ENCODE measurements at places on chromosomes 3 and 15.

- no peak for DNase-seq
Measured at GRCh38 chr3:56681984-56682461, 1.0 kb downstream of the TASOR start.

DNA sequence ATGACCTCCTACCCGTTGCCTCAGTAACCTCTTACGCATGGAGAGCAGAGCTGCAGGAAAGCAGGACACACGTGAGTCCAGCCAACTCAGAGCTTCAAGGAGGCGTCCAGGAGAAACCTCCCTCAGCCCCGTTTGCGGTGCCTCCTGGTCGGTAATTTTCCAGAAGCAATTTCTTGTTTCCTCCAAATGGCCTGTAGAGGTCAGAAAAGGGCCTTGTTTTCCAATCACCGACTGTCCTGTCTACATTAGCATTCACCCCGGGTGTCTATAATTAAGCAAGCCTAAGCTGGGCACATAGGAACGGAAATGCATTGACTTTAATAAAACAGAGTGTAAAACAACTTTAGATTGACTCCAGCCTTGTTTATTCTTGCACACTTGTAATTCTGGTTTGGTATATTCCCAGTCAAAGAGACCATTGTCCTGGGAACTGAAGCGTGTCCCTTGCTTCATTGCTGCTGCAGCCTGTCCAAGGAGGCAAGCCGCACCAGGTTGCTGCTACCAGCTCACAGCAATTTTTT is 836.2 kb downstream of the AGBL1 start:
- peak; percentile 47 for DNase-seq

GRCh38 chr3:19399356-19399755 is 251.0 kb downstream of the KCNH8 start:
- no peak for DNase-seq

GRCh38 chr3:55894605-55895004 is 407.5 kb upstream of the WNT5A start:
- no peak for DNase-seq

GRCh38 chr15:70962084-70962483 is 69.5 kb downstream of the LRRC49 start:
- no peak for DNase-seq

DNA sequence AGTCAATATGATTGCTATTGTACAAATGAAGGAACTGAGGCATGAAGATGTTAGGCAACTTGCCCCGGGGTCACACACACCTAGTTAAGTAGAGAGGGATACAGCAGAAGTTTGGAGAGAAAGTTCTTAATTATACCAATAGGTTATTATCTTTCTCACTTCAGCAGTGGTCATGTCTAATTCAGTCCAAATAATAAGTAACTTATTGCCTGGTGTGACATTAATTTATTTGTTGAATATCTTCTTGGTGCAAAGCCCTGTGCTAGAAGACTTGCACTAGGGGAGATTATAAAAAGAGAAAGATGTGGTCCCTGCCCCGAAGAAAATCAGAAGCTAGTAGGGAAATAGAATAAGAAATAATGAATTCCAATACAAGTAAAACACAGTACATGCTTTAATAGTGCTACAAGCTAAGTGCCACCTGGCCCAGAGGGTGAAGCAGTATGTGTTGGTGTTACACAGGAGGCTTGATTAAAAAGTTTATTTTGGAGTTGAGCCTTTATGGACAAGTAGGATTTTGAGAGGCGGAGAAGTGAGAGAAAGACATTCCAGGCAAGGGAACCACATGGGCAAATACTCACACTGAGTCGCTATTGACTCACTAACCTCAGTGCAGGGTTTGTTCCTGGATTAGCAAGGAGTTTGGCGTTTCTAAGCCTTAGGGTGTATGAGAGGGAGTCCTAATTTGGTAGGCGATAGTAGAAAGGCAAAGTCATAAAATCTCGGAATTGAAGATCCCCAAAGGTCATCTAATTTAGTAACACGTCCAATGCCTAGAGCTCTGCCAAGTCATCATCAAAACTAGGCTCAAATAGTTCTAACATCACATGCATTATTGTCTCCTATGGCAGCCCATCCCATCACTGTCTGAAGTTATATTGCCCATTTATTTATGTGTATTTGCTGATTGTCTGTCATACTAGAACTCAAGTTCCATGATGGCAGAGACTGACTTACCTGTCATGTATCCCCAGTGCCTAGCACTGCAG is 19.2 kb upstream of the GSK3B start:
- peak; percentile 54 for DNase-seq

- DNase-seq, result no peak
Measured at GRCh38 chr15:70579766-70580165, 183.6 kb downstream of the UACA start.

DNA sequence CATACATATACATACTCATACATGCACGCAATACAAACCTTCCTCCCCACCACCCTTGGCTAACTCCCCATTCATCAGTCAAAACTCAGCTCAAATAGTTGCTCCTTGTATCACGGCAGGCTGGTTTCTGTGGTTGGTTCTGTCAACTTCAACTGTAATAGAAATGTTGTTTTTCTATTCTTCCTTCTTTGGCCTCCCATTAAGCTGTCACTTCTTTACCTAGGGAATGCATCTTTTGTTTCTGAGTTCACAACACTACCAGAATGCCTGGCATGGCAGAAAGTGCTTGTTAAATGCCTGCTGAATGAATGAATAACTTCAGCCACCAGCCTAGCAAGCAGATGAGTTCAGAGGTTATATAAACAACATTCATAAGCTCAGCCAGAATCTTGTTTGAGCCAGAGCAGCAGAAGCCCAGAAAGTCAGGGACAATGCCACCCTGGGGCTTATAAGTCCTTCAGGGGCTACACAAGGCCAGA is 63.1 kb downstream of the B3GALNT1 start:
- DNase-seq, result peak; percentile 26

GRCh38 chr3:177567833-177568232 is 370.6 kb upstream of the TBL1XR1 start:
- peak; percentile 11 for DNase-seq

DNA sequence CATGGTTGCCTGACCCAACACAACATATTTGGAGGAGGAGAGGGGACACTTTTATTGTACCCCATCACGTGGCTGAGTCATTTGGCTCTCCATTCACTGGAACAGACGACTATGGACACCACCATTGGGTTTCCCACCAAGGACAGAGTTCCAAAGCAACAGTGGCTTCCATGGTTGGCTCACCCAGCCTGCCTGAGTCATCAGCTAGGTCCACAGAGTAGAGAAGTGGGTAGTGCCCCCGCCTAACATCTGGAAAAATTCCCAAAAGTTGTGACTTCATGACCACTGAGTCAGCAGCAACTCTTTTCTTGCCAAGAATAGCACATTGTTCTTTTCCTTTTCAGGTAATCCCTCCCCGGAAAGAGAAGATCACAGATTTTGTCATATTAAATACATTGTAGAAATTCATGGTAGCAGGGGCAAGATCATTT is 3.0 kb upstream of the PPP1R2 start:
- DNase-seq, result peak; percentile 66

DNA sequence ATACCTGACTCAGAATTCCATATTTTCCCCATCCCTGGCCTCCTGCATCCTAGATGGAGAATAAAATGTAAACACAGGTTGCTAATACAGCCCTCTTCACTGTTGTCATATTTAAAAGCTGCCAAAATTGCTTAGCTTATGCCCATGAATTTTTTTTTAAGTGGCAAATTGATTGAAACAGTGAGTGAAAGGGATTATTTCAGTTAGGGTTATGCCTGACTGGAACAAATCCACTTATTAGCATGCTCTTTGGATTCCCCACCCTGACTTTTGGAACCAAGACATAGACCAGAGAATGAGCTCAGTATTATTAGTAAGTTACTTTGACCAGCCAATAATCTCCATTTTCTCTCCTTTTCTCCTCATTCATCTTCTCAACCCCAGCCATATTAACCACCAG is 244.7 kb downstream of the FEZF2 start:
- DNase-seq, result no peak

- no peak for DNase-seq
Measured at GRCh38 chr3:77267589-77267988, 227.7 kb downstream of the ROBO2 start.

- DNase-seq, result no peak
Measured at GRCh38 chr3:168273917-168274316, 178.2 kb upstream of the GOLIM4 start.

DNA sequence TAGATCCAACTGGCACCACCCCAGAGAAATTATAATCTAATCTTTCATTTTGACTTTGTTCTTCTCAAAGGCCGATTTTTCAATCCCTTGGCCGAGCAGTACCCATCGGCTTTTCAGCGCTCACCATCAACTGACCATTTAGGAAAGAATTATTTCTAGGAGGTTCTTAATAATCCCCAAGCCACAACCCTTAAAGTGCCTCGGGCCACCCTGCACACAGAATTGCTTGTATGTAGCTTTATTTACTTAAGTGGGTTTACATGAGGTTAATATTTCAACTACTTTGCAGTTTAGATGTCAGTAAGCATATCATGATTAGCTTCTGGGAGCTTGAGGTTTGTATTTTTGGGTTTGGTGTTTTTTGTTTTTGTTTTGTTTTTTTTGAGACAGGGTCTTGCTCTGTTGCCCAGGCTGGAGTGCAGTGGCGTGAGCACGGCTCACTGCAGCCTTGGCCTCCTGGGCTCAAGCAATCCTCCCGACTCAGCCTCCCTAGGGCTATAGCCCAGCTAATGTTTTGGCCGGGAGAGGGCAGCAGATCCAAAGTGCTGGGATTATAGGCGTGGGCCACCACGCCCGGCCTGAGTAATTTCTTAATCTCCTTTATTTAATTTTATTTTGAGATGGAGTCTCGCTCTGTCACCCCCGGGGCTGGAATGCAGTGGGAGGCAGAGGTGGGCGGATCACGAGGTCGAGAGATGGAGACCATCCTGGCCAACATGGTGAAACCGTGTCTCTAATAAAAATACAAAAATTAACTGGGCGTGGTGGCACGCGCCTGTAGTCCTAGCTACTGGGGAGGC is 801 bp upstream of the CDAN1 start:
- DNase-seq, result no peak

DNA sequence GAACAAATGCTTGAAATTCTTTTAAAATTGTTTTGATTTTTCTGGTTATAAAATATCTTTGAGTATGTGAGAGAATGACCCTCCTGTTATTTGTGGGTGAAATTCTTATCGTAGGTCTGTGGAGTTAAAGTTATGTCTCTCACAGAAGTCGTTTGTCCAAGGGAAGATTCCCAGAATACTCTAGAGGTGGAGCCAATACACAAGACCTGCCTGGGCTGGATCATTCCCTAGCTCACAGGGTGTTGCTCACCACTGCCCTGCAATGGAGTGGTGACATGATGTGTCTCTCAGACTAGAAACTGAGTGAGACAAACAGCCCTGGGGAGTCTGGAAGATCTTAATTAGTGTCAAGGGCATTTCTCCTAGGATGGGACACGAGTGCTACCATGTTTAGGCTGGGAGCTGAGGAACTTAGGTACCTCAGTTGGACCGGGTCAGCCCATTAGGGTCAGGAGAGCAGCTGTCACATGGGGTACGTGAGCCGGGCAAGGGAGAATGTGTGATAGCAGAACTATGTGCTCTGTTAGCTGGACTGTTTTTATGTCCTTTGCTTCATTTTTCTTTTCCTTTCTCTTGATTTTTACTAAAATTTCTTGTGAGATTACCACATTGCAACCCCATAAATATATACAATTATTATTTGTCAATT is 53.6 kb upstream of the MYO5C start:
- no peak for DNase-seq

- no peak for DNase-seq
Measured at GRCh38 chr15:45121020-45121419, 6.9 kb downstream of the DUOXA2 start.

- no peak for DNase-seq
Measured at GRCh38 chr3:66037986-66038369, 740 bp downstream of the MAGI1 start.

DNA sequence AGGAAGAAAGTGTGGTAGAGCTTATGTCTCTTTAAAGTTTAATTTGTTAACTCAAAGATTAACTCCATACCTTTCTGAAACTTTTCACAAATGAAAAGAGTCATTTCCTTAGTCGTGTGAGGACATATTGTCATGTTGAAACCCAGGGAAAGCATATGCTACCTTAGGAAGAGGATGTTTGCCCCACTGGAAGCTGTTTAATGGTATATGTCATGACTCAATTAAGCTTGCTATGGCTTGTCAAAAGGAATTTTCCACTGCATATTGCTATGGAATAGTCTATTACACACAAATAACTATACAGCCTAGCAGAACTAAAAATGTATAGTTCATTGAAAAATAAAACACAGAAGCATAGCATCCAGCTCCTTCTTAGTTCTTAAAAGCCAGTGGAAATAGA is 69.9 kb downstream of the NSUN3 start:
- no peak for DNase-seq

GRCh38 chr15:82309802-82310201 is 39.5 kb downstream of the GOLGA6L10 start:
- no peak for DNase-seq

Data from ACHN (cell line).